ENCODE measurements at places on chromosomes 2 and 18. TPM values are rescaled to one million over a fixed set of nuclear protein-coding genes. Genes with fewer than 3 reads are reported as not detected.

ADAM23 gene
- 0.89 TPM for polyA plus RNA-seq

DSC3 gene
- polyA plus RNA-seq, result under 0.01 TPM

CFAP65 gene
- not detected for polyA plus RNA-seq

GRCh38 chr18:13501891-13502290 lies 224.5 kb downstream of the FAM210A start:
- no peak for DNase-seq

GRCh38 chr2:231626449-231626848 lies 33.8 kb downstream of the TEX44 start:
- no peak for DNase-seq

DNA sequence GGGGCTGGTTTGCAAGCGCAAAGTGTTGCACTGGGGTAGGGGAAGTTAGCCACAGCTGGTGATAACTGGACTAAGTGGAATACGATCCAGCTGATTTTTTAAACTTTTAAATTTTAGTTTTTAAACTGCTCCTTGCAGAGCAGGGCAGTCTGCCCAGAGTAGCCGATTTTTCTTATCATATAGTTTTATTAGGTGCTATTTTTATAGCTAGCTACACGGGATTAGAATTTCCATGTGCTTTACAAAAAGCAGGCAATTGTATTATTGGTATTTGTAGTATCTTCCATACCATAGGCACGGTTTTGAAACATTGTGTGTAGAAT lies 9.6 kb downstream of the CPLX4 start:
- no peak for DNase-seq

ARHGEF4 gene
- 0.63 TPM for polyA plus RNA-seq

- peak; percentile 31 for DNase-seq
Observed at GRCh38 chr2:33051586-33052360, 105.0 kb downstream of the LTBP1 start.

DNA sequence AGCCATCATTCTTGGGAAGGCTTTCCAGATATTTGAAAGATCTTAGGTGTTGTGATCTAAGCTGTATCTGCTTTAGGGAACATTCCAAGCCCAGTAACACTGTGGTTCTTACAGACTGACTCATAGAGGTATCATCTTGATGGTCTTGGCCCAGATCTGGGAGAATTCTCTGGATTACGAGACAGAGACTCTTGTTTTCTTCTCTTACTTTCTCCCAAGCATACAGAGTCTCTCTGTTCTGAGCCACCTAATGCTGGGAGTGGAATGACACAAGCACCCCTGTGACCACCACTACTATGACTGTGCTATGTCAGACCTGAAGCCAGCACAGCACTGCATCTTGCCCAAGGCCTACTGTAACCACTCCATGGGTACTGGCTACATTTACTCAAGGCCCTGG lies 81.0 kb upstream of the EPAS1 start:
- no peak for DNase-seq

DNA sequence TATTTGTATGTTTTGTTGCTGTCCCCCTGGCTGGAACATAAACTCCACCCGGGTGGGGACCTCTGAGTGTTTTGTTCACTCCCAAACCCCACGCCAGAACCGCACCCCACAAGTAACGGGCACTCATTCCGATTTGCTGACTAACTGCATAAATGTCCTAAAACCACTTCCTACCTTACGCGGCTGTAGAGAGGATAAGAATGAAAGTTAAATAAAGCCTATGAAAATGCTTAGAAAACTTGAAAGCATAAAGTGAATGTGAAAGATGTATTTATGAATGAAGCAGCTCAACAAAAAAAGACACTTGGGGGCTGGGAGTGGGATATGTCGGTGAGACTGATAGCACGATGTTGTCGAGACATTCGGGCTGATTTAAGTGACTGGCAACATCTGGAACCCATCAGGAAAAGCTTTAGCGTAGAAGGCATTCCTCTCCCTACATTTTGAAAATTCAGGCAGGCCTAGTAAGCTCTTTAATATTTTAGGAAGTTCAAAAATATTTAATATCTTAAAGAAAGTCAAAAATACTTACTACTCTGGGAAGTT lies 206.7 kb downstream of the SH3RF3 start:
- DNase-seq, result no peak

CHPF gene
- 13.0 TPM for polyA plus RNA-seq

LYG1 gene
- 1.4 TPM for polyA plus RNA-seq

DNA sequence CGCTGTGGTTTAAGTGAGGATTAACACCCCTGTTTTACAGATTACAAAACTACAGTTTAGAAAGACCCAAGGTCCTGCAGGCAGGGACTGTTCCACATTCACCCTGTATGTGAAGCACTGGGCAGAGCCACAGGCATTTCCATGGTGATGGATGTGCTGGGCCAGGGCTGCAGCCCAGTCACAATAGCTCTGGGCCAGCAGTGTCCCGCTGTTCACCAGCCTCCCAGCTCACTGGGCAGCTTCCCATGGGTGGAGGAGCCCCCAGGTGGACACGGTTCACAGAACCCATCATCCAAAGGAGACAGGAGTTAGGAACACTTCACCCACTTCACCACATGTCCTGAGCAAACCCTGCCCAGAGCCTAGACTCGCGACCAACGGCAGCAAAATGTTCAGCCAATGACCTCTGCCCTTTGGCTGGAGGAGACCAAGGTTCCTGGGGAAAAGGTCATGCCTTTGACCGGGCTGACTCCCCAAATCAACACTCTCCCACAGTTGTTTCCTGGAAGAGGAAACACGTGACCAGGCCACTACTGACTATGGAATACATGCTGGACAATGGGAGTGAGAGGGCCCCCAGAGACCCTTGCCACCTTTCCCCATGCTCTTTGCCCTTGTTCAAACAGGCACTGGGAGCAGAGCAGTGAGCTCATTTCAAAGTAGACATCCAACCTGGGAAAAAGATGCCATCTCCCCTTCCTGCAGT lies 28.0 kb upstream of the SLC35F6 start:
- DNase-seq, result no peak

CAD gene
- 7.3 TPM for polyA plus RNA-seq

DNA sequence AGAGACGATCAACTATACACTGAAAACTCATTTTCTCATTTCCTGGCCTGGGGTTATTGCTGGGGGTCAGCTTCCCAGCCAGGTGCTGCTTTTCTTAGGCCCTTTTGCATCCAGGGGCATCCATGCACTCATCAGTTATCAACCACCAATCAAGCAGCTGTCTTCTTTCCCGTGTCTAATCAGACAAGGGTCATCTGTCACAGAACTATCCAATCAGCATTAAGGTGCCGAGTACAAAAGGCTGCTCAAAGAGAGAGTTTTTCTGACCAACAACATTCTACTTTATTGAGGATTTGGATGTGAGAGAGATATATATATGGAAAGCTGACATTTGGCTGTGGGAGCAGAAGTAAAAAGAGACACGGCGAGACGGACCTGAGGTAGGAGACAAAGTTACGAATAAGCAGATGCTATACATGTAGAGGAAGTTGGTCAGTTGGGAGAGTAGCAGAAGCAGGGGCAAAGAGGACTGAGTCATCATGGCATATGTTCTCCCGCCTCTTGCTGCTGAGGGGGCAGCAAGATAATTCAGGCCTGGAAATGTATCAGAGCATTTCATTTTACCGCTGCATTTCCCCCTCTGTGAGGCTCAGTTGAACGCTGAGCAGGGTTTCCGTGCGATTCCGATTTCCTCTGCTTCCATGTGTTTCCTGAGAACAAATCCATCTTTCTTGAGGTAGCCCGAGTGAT lies 129.3 kb downstream of the NUP35 start:
- no peak for DNase-seq

GRCh38 chr2:202171241-202171825 lies 67.1 kb downstream of the SUMO1 start:
- no peak for DNase-seq

- DNase-seq, result no peak
Observed at GRCh38 chr2:69164061-69164778, 151.2 kb downstream of the ANTXR1 start.

- no peak for DNase-seq
Observed at GRCh38 chr2:172283476-172283875, 143.9 kb upstream of the ITGA6 start.

- DNase-seq, result no peak
Observed at GRCh38 chr2:48232351-48232750, 297.6 kb upstream of the STON1 start.

SLC5A7 gene
- polyA plus RNA-seq, result not detected

- DNase-seq, result no peak
Observed at GRCh38 chr2:136765256-136766072, at the start of gene THSD7B. Gene THSD7B, plus strand, starts transcription at chr2:136765545. Its CDS starts 116,634 bp downstream, at chr2:136882179.

GRCh38 chr2:30803281-30803680 lies 4.0 kb downstream of the CAPN13 start:
- no peak for DNase-seq

RNASEH1 gene
- 11.5 TPM for polyA plus RNA-seq

DNA sequence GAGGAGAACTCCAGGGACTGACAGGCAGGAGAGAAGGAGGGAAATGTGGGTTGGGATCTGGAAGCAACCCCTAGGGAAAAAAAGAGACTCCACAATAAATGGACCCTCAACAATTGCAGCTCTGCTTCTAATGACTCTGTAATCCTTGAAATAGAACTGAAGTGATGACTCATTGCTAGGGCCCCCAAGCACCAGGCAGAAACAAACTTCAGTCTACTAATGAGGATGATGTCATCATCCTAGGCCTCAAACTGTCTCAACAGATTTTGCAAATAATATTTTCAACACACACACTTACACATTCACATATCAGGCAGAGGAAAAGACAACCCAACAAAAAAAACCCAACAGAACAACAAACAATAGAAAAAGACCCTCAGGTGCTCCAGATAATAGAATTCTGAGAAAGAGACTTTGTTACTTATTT lies 143.3 kb downstream of the HDAC4 start:
- peak; percentile 46 for DNase-seq

NDC80 gene
- 0.12 TPM for polyA plus RNA-seq

Measured in psoas muscle (tissue), 8 donors.